Activated CD4-positive, alpha-beta T cell treated with anti-CD3 and anti-CD28 coated beads, Interleukin-2, amount 50 U/mL, for 1 hour (primary cell): ENCODE measurements at places on chromosomes 3 and 15.

DNA sequence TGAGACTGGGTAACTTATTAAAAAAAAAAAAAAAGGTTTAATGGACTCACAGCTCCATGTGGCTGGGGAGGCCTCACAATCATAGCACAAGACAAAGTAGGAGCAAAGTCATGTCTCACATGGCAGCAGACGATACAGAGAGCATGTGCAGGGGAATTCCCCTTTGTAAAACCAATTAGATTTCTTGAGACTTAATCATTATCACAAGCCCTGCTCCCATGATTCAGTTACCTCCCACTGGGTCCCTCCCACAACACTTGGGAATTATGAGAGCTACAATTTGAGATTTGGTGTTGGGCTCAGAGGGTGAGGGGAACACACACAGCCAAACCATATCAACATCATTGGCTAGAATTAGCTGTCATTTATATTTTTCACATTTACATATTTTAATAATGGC is 221.0 kb downstream of the RSRC1 start:
- DNase-seq, result no peak

DNA sequence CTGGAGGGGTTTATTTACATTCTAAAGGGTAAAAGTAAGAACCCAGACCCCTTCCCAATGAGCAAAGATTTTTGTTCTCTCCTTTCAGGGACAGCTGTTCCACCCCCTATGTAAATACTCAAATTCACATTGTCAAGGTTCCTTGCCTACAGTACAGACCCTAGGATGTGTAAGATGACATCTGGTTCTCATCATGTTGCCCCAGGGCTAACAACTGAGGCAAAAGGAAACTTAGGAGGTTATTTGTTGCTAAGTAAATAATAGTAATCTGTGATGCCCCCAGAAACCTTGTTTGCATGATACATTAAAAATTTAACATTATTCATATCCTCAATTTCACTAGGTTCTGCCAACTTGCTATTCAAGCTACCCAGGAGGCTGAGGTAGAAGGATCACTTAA is 135.0 kb upstream of the CCNL1 start:
- DNase-seq, result no peak

- no peak for DNase-seq
Measured at GRCh38 chr3:52838561-52839267, 3.9 kb upstream of the MUSTN1 start.

GRCh38 chr15:38823263-38823662 is 258.6 kb upstream of the RASGRP1 start:
- no peak for DNase-seq

DNA sequence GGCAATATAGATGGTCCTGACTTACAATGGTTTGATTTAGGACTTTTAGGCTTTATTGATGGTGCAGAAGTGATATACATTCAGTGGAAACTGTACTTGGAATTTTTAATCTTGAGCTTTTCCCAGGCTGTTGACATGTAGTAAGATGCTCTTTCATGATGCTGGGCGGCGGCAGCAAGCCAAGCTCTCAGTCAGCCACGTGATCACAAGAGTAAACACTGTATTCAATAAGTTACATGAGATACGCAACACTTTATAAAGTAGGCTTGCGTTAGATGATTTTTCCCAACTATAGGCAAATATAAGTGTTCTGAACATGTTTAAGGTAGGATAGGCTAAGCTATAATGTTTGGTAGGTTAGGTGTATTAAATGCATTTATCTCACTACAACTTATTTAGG is 17.9 kb downstream of the PARP9 start:
- DNase-seq, result no peak

DNA sequence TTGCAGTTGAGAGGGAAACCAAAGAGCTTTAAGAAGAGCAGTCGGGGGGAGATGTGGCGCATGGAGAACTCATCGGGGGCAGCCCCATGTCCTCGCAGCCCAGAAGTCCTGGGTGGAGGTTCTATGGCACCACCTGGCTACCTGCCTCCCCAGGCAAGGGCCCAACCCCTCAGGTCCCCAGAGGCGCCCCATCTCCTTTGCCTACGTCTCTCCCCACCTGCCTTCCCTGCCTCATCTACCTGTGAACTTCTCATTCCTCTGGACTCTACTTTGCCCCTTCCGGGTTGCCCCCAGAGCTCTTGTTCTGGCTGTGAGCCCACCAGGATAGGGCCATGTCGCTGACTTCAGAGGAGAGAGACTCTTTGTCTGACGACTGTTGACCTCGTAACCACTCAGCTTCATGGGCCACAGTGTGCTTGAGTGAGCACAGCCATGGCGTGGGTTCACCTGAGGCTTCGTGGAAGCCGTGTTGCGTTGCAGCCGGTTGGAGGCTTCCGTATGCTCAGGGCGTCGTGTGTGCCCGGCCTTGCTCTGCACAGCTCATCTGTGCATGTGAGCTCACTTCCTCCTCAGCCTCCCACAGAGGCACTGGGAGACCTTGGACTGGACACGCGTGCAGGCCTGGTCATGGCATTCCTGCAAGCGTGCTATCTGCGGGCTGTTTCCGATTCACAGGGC is 13.4 kb downstream of the APBA2 start:
- no peak for DNase-seq

GRCh38 chr3:72169561-72170472 is 384.9 kb upstream of the PROK2 start:
- DNase-seq, result no peak

DNA sequence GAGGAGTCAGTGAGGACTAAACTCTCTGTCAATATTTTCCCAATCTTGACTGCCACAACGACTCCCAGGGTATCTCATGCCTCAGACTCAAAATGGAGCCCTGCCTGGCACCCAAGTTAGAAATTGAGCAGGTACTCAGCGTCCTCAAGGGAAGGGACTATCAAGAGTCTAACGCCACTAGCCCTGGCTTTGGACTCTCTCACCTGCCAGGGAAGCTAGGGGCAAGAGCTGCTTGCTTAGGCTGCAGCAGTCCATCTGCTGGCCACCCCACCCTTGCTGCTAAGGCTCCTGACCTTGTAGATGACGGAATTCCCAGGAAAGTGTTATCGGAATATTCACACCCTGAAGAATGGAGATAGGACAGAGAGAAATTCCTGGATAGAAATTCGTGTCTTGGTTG is 33.0 kb downstream of the ZIC4 start:
- DNase-seq, result no peak

- DNase-seq, result no peak
Measured at GRCh38 chr3:148366743-148367410, 330.8 kb upstream of the AGTR1 start.

- no peak for DNase-seq
Measured at GRCh38 chr3:39809181-39809994, at the start of gene MYRIP. Gene MYRIP (plus strand): TSS chr3:39809609. CDS start chr3:39900817, 91,208 bp downstream.
